Hepatocyte (in vitro differentiated cells): ENCODE measurements at places on chromosomes 12 and 14.

- peak; percentile 85 for DNase-seq
These were observed 13.4 kb downstream of the TNFAIP2 start for GRCh38 chr14:103136388-103137271.

GRCh38 chr12:124623344-124624035 is 56.1 kb upstream of the NCOR2 start:
- DNase-seq: no peak

DNA sequence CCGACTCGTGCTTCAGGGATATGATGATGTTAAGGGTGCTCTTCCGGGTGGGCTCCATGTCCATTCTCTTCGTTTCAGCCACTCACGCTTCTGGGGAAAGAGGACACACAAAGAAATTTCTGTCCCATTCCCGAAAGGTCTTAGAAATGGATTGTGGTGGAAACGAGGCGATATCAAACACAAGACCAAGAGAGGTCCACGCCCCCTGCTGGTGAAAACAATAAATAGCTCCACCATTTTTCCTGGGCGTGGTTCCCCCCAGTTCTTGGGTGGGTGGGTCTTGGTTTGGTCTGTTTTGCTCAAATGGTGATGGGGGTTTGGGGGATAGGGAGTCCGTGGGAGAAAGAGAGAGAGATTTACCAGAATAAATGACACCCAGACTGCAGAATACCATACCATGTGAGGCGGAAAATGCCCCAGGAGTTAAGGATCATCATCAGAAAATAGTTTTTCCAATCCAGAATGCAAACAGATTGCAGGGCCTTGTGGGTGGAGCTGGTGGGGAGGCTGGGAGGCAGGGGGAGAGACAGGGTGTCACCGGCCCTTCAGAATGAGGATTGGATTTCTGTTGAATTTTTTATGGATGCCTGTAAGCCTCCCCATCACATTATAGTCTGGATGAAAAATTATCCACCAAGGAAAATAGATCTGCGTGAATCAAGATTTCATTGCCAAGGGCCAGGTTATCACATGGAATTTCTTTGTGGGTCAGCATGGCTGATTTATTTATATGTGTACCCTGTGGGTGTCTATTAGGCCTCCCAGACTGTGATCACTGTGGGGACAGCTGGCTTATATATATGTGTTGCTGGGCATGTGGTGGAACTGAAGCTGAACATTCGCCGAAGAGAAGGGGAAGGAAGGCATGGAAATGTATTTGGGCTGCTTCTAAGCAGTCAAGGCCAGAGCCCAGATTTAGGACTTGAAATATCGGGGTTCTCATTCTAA is 55.8 kb downstream of the SRRM4 start:
- peak; percentile 39 for DNase-seq

DNA sequence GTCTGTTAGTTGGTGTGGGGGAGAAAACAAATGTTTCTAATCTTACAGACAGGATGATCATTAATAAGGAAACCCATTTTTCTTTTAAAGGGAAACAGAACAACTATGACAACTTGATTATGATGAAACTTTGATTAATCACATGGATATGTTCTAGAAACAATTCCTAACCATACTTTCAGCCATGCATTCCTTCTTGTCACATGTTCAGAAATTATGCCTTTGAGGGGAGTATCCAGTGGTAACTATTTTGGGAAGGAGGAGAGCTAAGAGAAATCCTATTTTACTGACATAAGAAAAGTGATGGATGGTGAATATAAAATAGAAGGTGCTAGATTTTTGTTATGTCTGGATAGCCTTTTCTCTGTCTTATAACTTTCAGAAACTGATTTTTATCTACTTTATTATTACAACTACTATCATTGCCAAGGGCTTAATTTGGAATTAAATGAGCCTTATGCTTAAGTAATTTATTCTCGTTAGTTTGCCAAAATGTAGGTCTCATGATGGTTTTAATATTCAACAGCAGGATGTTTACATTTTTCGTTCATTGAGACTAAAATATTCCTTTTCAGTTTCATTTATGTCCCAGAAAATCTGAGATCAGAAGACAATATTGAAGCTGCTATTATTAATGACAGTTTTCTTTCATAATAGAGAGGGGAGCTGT is 200.1 kb downstream of the TMTC2 start:
- DNase-seq: no peak

DNA sequence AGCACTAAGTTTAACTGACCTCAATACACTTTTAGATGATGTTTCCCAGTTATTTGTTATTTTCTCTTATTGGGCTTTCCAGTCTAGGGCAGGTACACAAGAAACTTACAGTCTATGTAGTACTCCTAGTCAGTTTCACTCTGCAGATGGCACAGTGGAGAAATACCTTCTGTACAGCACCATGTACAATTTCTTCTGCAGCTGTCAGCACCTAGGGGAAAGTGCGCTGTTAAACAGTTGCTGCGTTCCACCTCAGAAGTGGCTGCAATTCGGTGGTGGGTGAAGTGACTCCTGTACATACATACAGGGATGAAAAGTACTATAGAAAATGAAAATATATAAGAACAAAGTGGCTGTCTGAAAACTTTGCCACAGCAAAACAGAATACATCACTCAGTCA is 48.3 kb downstream of the NOVA1 start:
- no peak for DNase-seq

- DNase-seq: no peak
These were observed 10.2 kb downstream of the DDX47 start for GRCh38 chr12:12823300-12823699.

- no peak for DNase-seq
These were observed 10.5 kb downstream of the XRCC3 start for GRCh38 chr14:103704708-103705107.
